ENCODE measurements at places on chromosomes 3 and 15.

GRCh38 chr3:158896729-158897128, 94.9 kb downstream of the MFSD1 start:
- no peak for DNase-seq

DNA sequence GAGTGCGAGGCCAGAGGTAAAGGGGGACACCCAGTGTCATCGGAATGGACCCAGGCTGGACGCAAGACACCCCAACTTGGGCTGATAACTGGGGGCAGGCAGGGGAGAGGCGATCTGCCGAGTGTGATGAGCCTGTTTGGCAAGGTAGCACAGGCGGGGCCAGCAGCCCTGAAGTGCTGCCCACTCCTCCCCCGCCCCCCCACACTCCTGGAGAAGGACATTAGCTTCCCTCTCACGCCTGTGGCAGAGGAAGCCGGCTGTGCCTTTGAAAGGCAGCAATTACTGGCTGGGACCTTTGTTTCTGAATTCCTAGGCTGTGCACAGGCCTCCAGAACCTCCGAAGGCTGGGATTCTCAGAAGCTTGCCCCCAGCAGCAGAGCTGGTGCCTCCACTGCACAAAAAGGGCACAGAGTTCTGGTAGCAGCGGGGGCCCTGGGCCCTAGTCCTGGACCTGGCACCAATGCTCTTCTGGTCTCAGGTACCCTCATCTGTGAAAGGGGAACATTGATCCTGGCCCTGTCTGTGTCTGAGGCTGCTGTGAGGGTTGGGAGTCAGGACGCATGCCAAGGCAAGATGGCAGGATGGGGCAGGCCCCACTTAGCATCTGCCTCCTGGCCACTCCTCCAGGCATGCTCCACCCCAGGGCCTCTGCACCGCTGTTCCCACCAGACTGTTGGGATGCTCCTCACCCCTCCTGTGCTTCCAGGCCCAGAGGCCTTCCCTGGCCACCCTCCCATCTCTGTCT, 28.6 kb downstream of the IQSEC1 start:
- no peak for DNase-seq

DNA sequence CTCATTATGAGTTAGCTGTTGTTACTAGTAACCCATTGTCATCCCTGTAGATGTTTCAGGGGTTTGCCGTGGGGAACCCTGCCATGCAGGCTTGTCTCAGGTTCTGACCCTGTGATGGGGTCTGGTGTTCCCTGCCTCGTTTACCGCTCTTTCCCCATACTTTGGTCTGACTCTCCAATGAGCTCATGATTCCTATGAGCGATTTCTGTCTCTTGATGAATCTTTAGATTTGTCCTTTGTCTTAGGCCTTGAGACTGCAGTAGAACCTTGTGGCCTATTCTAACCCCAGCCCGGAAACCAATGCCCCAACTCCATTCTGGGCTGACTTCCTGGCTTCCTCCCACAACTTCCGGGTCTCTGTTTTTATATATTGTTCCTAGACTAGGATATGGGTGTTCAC, 11.3 kb upstream of the IQGAP1 start:
- no peak for DNase-seq

- no peak for DNase-seq
These were observed 336.1 kb upstream of the PROK2 start for GRCh38 chr3:72120806-72121778.

DNA sequence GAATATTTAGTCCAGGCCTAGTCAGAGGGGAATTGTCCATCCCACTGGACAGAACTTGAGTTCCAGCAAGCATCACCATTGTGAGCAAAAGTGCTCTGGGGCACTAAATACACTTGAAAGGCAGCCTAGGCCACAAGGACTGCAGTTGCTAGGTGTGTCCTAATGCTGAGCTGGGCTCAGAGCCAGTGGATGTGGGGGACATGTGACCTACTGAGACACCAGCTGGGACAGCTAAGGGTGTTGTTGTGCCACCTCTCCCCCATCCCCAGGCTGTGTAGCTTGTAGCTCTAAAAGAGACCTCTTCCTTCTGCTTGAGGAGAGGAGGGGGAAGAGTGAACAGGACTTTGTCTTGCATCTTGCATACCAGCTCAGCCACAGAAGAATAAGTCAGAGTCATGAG, 120.9 kb downstream of the DTWD1 start:
- no peak for DNase-seq

All from fibroblast of pulmonary artery (primary cell).